HT-29 (cell line): ENCODE measurements at places on chromosomes 4 and X. TPM values are rescaled to one million over a fixed set of nuclear protein-coding genes. Genes with fewer than 3 reads are reported as not detected.
A peak's percentile ranks its signal among the peaks of the same experiment; 100 is the strongest.

GRCh38 chrX:150643958-150644357 is 49.2 kb upstream of the MTMR1 start:
- DNase-seq, result no peak

ESX1 gene
- not detected in 2 replicates for total RNA-seq

GRCh38 chrX:123408821-123409737 is 225.0 kb downstream of the GRIA3 start:
- DNase-seq, result no peak

SSX2 gene
- not detected in 2 replicates for total RNA-seq

SHOX gene
- not detected in 2 replicates for total RNA-seq

DNA sequence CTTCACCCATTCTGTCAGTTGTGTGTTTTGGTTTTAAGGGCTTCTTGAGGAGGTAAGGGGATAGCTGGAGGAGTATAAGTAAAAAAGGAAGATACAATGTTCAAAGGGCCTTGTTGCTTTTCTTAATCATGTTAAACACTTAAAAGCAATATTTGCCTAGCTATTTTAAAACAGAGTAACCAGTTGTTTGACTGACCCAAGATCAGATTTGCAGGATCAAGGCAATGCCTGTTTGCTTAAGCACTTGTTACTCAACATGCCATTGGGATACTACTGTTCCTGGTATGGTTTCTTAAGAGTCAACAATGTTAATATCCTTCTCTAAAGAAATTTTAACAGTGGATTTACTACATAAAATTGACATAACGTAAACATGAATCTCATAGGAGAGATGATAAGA is 2.6 kb downstream of the DCLK2 start:
- DNase-seq, result no peak

- peak; percentile 23 for DNase-seq
These were observed 19.1 kb downstream of the FGFRL1 start for GRCh38 chr4:1030559-1030958.

ZMAT1 gene
- total RNA-seq, result 0.13 TPM in 1 of 2 replicates, not detected in the other

- DNase-seq, result no peak
These were observed 422.6 kb upstream of the GALNTL6 start for GRCh38 chr4:171390626-171391025.
